ENCODE measurements at places on chromosomes 7 and 10. TPM values are rescaled to one million over a fixed set of nuclear protein-coding genes. Genes with fewer than 3 reads are reported as not detected.

Gene HPSE2
- 0.16 TPM for total RNA-seq

Gene AKR1C8
- total RNA-seq: 0.24 TPM

DNA sequence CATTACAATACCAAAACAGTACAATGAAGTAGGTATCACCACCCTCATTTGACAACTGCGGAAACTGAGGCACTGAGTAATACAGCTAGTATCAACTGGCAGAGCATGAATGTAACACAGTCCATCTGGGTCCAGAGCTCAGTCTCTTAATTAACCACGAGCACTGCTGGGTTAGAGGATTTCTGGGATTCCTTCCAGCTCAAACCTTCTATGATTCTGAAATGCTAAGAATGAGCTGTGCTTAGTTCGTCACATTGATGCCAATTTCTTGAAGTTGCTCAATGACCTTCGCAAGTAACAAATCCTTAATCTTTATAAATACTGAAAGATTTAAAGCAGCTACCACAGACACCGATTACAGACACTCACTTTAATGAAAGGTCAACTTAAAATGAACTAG lies 62.5 kb downstream of the SGMS1 start:
- H3K36me3 ChIP-seq: peaks cover 25% of the 10 kb centered on the region
- H3K27ac ChIP-seq: peak overlapping the region; percentile 3
- H3K4me1 ChIP-seq: peaks cover 67% of the 10 kb centered on the region
- no peaks in the 10 kb centered on the region for H3K27me3 ChIP-seq
- no peak for DNase-seq
- no peak overlapping the region for H3K4me3 ChIP-seq

DNA sequence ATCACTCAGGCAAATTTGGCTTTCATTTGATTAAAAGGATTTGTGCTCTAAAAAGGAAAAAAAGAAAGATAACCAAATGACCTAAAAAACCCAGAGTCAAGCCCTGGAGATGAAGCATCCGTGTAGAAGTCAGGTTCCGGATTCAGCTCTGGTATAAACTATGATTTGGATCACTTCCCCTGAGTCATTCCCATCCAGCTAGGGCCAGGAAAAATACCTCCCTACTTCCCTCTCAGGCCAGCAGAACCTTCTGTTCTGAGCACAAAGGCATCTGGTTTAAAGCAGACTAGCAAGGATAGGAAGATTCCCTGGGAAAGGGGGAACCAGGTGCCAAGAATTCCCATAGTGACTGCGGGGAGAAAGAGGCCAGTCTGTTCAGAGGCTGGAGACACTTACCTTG lies 25.7 kb upstream of the NDST2 start:
- no peak overlapping the region for H3K27ac ChIP-seq
- no peaks in the 10 kb centered on the region for H3K27me3 ChIP-seq
- peaks cover 47% of the 10 kb centered on the region for H3K36me3 ChIP-seq
- no peak for DNase-seq
- no peaks in the 10 kb centered on the region for H3K4me1 ChIP-seq
- H3K4me3 ChIP-seq: no peak overlapping the region

- H3K27me3 ChIP-seq: no peaks in the 10 kb centered on the region
- no peak for DNase-seq
- peak overlapping the region; percentile 98 for H3K4me3 ChIP-seq
- H3K4me1 ChIP-seq: peaks cover 48% of the 10 kb centered on the region
- peak overlapping the region; percentile 55 for H3K27ac ChIP-seq
- peaks cover 61% of the 10 kb centered on the region for H3K36me3 ChIP-seq
Observed at GRCh38 chr10:104334561-104334960, 3.7 kb downstream of the ITPRIP start.

Gene AHR
- 0.25 TPM for total RNA-seq

DNA sequence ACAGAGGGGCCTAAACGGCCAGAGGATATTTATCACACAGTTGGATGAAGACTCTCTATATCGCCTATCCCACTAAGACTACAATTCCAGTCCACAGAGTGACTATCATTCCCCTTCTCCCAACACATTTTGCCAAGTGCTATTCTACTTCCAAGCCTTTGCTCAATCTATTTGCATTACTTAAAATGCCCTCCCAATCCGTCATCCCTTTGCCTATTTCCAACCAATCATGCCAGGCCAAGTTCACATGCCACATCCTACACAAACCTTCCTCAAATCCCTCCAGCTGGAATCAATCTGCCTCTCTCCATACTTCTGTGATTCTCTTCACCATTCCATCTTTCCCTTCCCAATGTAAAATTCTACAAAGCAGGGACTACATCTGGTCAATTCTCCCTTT lies 38.2 kb downstream of the SMURF1 start:
- no peak overlapping the region for H3K4me3 ChIP-seq
- H3K27me3 ChIP-seq: no peaks in the 10 kb centered on the region
- H3K27ac ChIP-seq: no peak overlapping the region
- H3K36me3 ChIP-seq: peaks cover 4% of the 10 kb centered on the region

Gene SUN3
- total RNA-seq: not detected

- peaks cover under 1% of the 10 kb centered on the region for H3K4me1 ChIP-seq
- H3K27me3 ChIP-seq: no peaks in the 10 kb centered on the region
- peak overlapping the region; percentile 80 for H3K4me3 ChIP-seq
Observed at GRCh38 chr10:121926671-121927317, 1.0 kb downstream of the ATE1 start.

Gene NPC1L1
- total RNA-seq: 0.02 TPM

GRCh38 chr7:105210721-105211205 lies 178.0 kb downstream of the SRPK2 start:
- no peaks in the 10 kb centered on the region for H3K36me3 ChIP-seq
- no peak overlapping the region for H3K27ac ChIP-seq
- H3K4me3 ChIP-seq: no peak overlapping the region

GRCh38 chr10:14123139-14123538 lies 207.6 kb downstream of the FRMD4A start:
- H3K36me3 ChIP-seq: no peaks in the 10 kb centered on the region
- H3K4me1 ChIP-seq: no peaks in the 10 kb centered on the region
- no peak for DNase-seq
- H3K4me3 ChIP-seq: no peak overlapping the region
- no peak overlapping the region for H3K27ac ChIP-seq

DNA sequence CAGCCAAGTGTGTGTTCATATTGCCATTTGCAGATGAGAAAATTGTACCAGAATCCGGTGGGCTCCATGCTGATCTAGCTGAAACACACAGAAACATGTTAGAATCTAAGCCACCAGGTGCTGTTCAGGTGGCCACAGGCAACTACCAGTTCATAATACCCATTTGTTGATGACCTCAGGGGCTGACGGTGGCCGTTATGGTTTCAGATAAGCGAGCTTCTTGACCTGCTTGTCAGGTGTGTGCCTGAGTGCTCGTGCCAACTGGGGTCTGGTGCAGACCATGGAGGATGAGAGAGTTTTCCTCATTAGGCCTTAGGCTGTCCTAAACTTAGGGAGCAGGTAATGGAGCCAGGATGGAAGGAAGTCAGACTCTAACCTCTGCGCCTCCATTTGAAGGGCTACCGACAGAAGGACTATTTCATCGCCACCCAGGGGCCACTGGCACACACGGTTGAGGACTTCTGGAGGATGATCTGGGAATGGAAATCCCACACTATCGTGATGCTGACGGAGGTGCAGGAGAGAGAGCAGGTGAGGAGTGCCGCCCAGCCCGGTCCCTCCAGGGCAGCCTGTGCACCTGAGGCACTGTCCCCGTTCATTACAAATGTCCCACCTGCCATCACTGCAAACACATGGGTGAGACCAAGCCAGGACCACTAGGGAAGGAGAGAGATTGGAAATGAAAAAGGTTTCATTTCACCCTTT lies 53.1 kb downstream of the MKI67 start:
- H3K27me3 ChIP-seq: peaks cover 39% of the 10 kb centered on the region
- peaks cover 5% of the 10 kb centered on the region for H3K4me1 ChIP-seq
- no peak overlapping the region for H3K27ac ChIP-seq
- H3K4me3 ChIP-seq: no peak overlapping the region
- no peaks in the 10 kb centered on the region for H3K36me3 ChIP-seq
- DNase-seq: no peak

- H3K27ac ChIP-seq: no peak overlapping the region
- no peak for DNase-seq
- H3K4me3 ChIP-seq: no peak overlapping the region
- H3K27me3 ChIP-seq: peaks cover 9% of the 10 kb centered on the region
- no peaks in the 10 kb centered on the region for H3K4me1 ChIP-seq
Observed at GRCh38 chr7:135275971-135276580, 42.4 kb downstream of the STRA8 start.

DNA sequence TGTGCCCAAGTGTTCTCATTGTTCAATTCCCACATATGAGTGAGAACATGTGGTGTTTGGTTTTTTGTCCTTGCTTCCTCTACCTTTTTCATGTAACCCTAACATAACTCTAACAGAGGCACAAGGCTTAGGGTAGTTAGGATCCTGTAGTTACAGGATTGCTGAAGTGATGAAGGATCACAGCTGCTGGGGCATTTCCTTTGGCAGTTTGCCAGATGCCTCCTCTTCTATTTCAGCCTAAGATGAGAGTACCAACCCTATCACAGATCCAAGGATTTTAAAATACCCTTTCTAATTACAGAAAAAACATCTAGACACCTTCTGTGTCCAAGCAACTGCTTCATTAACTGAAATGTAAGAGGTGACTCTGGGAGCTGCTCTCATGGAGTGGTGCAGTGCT lies 141.7 kb upstream of the COL1A2 start:
- no peaks in the 10 kb centered on the region for H3K4me1 ChIP-seq
- no peak overlapping the region for H3K27ac ChIP-seq
- no peak overlapping the region for H3K4me3 ChIP-seq
- no peak for DNase-seq
- no peaks in the 10 kb centered on the region for H3K36me3 ChIP-seq

GRCh38 chr10:84510121-84510520 lies 181.7 kb downstream of the CCSER2 start:
- H3K4me3 ChIP-seq: no peak overlapping the region
- H3K27me3 ChIP-seq: no peaks in the 10 kb centered on the region
- DNase-seq: no peak

DNA sequence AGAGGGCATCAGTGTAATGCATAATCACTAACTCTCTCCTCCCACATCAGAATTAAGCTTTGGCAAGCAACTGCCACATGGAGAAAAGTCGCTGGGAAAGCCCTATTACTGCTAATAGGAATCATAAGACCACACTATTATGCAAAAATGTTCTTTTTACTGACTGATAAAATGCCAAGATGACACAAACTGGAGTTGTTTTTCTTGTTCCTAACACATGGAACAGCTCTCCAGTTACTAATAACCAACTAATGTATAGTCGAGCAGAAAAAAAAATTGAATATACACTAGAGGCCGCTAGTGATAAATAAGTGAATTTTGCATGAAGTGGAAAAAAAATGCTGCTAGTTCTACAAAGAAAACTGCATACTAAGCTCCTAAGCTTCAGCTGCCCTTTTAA lies 165.6 kb downstream of the TPK1 start:
- no peak for DNase-seq
- H3K27me3 ChIP-seq: no peaks in the 10 kb centered on the region
- no peaks in the 10 kb centered on the region for H3K36me3 ChIP-seq
- no peak overlapping the region for H3K27ac ChIP-seq

Gene PSD
- 1.7 TPM for total RNA-seq

- H3K27ac ChIP-seq: no peak overlapping the region
- peaks cover 52% of the 10 kb centered on the region for H3K27me3 ChIP-seq
- H3K36me3 ChIP-seq: no peaks in the 10 kb centered on the region
- no peaks in the 10 kb centered on the region for H3K4me1 ChIP-seq
- DNase-seq: no peak
Observed at GRCh38 chr7:140597428-140597949, 43.1 kb downstream of the DENND2A start.

Gene BCL7B
- total RNA-seq: 59.2 TPM

DNA sequence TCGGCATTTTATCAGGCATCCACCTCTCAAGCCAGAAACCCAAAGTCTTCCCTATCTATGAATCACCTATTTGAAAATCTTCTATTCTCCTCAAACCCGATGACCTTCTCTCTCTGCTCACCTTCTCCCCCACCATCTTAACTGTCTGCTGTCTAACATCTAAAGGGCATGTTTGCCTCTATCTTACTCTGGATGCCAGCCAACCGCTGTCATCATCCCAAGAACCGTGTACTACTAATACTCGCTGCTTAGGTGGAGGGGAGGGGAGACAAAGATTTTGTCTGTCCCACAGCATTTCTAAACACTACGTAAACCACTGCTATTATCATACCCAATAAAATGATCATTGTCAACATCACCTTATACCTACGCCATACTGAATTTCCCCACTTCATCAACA lies 29.5 kb downstream of the PAXIP1 start:
- no peak for DNase-seq
- peaks cover 84% of the 10 kb centered on the region for H3K36me3 ChIP-seq
- H3K4me1 ChIP-seq: peaks cover 4% of the 10 kb centered on the region
- H3K4me3 ChIP-seq: no peak overlapping the region
- H3K27ac ChIP-seq: no peak overlapping the region

Gene GATA3
- total RNA-seq: 0.24 TPM

DNA sequence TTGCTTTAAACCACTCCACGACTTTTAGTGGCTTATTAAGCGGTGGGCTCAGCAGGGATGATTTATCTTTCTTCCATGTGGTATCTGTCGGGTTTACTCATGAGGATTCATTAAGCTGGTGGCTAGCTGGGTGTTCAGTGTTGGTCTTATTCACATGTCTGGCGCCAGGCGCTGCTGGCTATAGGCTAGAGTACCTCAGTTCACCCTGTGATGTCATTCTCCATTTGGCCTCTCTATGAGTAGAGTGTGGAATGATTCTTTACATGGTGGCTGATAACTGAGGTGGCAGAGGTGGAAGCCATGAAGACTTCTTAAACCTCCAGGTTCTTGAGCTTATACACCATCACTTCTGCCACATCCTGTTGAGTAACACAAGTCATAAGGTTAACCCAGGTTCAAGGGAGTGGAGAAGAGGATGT lies 115.4 kb downstream of the MLLT10 start:
- no peak for DNase-seq
- H3K27me3 ChIP-seq: no peaks in the 10 kb centered on the region
- H3K4me1 ChIP-seq: no peaks in the 10 kb centered on the region
- H3K4me3 ChIP-seq: no peak overlapping the region

- H3K4me1 ChIP-seq: peaks cover 15% of the 10 kb centered on the region
- H3K4me3 ChIP-seq: no peak overlapping the region
- peaks cover 3% of the 10 kb centered on the region for H3K36me3 ChIP-seq
Observed at GRCh38 chr7:36387435-36388231, 2.0 kb upstream of the ANLN start.

DNA sequence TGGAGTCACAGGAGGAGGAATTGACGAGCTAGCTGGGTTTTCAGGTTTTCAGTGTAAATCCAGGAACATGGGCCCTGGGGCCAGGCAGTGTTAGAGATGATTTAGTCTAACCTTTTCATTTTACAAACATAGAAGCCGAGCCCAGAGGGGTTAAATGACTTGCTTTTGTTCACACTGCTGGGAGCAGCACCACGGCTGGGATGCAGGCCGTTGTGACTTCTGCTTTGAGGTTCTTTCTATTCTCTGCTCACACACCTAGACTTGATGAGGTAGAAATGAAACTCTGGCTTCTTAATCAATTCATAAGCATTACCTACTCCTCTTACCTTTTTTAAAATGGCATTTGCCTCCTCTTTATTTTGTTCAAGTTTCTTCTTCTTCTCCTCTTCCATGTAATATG lies 36.4 kb downstream of the CREB5 start:
- H3K4me3 ChIP-seq: no peak overlapping the region
- no peaks in the 10 kb centered on the region for H3K36me3 ChIP-seq
- no peak overlapping the region for H3K27ac ChIP-seq
- no peaks in the 10 kb centered on the region for H3K4me1 ChIP-seq
- DNase-seq: no peak
- peaks cover 4% of the 10 kb centered on the region for H3K27me3 ChIP-seq

Gene UFSP1
- 7.8 TPM for total RNA-seq

GRCh38 chr10:105352827-105353226 lies 711.7 kb downstream of the SORCS3 start:
- H3K27ac ChIP-seq: no peak overlapping the region
- no peak for DNase-seq
- no peaks in the 10 kb centered on the region for H3K4me1 ChIP-seq

GRCh38 chr10:19024611-19025010 lies 24.0 kb upstream of the MALRD1 start:
- H3K4me3 ChIP-seq: no peak overlapping the region
- no peak for DNase-seq
- no peak overlapping the region for H3K27ac ChIP-seq
- no peaks in the 10 kb centered on the region for H3K27me3 ChIP-seq
